Uterus (tissue), 4 donors: ENCODE measurements at places on chromosomes 11 and 22. TPM values are rescaled to one million over a fixed set of nuclear protein-coding genes. Genes with fewer than 3 reads are reported as not detected.

DNA sequence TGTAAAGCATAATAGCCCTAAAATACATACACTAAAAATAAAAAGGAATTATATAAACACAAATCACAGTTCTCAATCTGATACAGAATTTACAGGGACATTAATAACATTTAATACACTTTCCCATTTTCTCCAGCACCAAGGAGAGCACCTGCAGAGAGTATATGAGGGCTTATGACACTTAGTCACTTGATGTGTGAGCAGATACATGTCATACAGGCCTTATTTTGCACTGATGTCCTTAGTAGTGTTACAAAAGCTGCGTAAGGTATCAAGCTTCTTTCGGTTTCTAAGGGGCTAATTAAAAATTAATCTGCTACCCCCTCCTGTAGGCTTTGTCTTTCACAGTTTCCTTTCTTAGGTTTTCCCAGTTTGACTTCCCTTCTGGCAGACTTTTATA lies 61.3 kb downstream of the TRIM44 start:
- DNase-seq = no peak
- H3K27ac ChIP-seq = no peak overlapping the region
- no peaks in the 10 kb centered on the region for H3K27me3 ChIP-seq
- no peak overlapping the region for H3K4me3 ChIP-seq
- H3K36me3 ChIP-seq = no peaks in the 10 kb centered on the region
- no peaks in the 10 kb centered on the region for H3K4me1 ChIP-seq

GRCh38 chr11:36016709-36017108 lies 72.8 kb downstream of the LDLRAD3 start:
- no peaks in the 10 kb centered on the region for H3K36me3 ChIP-seq
- no peaks in the 10 kb centered on the region for H3K4me1 ChIP-seq
- no peak for DNase-seq
- H3K27me3 ChIP-seq = no peaks in the 10 kb centered on the region
- no peak overlapping the region for H3K4me3 ChIP-seq

GRCh38 chr11:87491381-87491780 lies 453.6 kb downstream of the TMEM135 start:
- no peaks in the 10 kb centered on the region for H3K27me3 ChIP-seq
- DNase-seq = no peak
- H3K27ac ChIP-seq = no peak overlapping the region
- no peaks in the 10 kb centered on the region for H3K4me1 ChIP-seq
- H3K4me3 ChIP-seq = no peak overlapping the region
- H3K36me3 ChIP-seq = no peaks in the 10 kb centered on the region

- H3K36me3 ChIP-seq = no peaks in the 10 kb centered on the region
- H3K27me3 ChIP-seq = no peaks in the 10 kb centered on the region
- DNase-seq = no peak
- H3K4me3 ChIP-seq = no peak overlapping the region
- no peak overlapping the region for H3K27ac ChIP-seq
- H3K4me1 ChIP-seq = no peaks in the 10 kb centered on the region
Measured at GRCh38 chr22:40844951-40845350, 11.5 kb downstream of the ST13 start.

- peak overlapping the region; percentile 91 for H3K27ac ChIP-seq
- no peaks in the 10 kb centered on the region for H3K36me3 ChIP-seq
- peak overlapping the region; percentile 94 for H3K4me3 ChIP-seq
- peaks cover 3% of the 10 kb centered on the region for H3K4me1 ChIP-seq
- no peak for DNase-seq
Measured at GRCh38 chr22:31490496-31490925, 869 bp upstream of the EIF4ENIF1 start.

GRCh38 chr22:46035742-46036557 lies 59.0 kb upstream of the WNT7B start:
- H3K4me1 ChIP-seq = no peaks in the 10 kb centered on the region
- peak overlapping the region; percentile 82 for H3K4me3 ChIP-seq
- peak overlapping the region; percentile 93 for H3K27ac ChIP-seq
- peak; percentile 100 for DNase-seq

GRCh38 chr11:102111011-102111786 lies 952 bp downstream of the YAP1 start:
- peak overlapping the region; percentile 99 for H3K27ac ChIP-seq
- peak; percentile 81 for DNase-seq
- peak overlapping the region; percentile 80 for H3K4me3 ChIP-seq

DNA sequence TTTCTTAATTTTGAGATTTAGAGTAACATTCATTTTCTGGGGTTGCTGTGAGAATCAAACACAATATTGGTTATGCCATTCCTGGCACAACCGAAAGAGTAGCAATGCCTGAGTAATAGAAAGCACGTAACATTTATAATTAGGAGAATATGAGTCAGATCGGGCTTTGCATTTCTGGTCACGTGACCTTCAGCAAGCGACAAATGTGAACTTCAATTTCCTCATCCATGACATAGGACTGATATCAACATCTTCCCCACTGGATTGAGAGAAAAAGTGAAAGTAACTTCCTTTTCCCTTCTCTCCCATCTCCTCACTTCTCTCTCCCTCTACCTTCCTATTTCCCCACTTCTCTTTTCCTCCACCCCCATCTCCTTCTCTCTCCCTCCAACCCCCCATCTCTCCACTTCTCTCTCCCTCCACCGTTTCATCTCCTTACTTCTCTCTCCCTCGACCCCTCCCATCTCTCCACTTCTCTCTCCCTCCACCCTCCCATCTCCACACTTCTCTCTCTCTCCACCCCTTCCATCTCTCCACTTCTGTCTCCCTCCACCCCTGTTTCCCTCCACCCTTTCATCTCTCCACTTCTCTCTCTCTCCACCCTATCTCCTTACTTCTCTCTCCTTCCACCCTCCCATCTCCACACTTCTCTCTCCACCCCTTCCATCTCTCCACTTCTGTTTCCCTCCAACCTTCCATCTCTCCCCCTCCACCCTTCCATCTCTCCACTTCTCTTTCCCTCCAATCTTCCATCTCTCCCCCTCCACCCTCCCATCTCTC lies 33.5 kb upstream of the CAT start:
- no peak for DNase-seq
- H3K4me3 ChIP-seq = no peak overlapping the region
- no peaks in the 10 kb centered on the region for H3K36me3 ChIP-seq
- H3K27me3 ChIP-seq = no peaks in the 10 kb centered on the region
- no peaks in the 10 kb centered on the region for H3K4me1 ChIP-seq

DNA sequence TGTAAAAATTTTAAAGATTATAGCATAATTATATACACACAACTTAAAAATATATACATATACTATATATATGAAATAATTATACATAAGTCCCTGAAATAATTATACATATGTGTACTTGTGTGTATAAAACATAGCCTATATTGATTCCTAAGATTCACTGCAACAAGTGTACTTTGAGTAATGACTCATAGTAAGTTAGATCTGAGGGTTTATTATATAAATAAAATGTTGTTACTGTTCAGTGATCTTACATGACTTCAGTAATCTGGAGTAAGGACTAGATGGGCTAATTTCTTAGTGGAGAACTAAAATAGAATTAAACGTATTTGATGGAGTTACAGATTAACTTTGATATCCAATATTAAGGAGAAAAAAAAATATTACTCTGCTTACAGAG lies 350.5 kb downstream of the CNTN5 start:
- no peaks in the 10 kb centered on the region for H3K4me1 ChIP-seq
- no peak overlapping the region for H3K27ac ChIP-seq
- no peak overlapping the region for H3K4me3 ChIP-seq
- no peaks in the 10 kb centered on the region for H3K27me3 ChIP-seq
- no peaks in the 10 kb centered on the region for H3K36me3 ChIP-seq

DNA sequence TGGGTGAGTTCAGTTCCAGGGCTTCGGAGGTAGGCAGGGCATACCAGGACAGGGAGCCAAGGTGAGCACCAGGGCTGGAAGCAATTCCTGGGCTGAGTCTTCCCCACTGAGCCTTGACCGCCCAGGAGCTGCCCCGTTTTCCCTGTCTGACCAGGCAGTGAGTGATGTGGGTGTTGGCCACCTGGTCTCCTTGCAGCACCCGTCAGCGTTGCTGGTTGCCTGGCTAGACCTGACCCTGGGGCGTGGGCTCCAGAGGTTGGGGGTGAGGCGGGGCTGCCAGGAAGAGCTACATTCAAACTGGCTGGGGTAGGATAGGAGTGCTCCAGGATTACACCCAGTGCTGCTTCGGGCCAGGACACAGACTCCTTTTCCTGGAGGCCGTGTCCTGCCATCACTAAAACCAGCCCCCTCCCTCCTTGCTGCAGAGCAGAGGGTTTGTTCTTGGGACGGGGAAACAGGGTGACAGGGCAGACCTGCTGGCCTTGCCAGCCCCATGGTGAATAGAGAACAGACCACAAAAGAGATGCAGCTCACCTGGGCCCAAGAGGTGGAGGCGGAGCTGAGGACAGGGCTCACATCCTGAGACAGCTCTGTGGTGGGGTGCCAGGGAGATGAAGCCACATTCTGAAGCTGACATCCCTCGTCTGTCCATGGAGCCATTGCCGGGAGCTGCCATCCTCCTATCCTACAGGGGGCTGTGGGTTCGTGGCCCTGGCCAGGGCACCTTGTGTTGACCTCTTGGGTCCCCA lies 14.2 kb downstream of the INCENP start:
- DNase-seq = no peak
- H3K27me3 ChIP-seq = no peaks in the 10 kb centered on the region
- no peaks in the 10 kb centered on the region for H3K36me3 ChIP-seq
- H3K4me1 ChIP-seq = no peaks in the 10 kb centered on the region
- H3K27ac ChIP-seq = no peak overlapping the region

DNA sequence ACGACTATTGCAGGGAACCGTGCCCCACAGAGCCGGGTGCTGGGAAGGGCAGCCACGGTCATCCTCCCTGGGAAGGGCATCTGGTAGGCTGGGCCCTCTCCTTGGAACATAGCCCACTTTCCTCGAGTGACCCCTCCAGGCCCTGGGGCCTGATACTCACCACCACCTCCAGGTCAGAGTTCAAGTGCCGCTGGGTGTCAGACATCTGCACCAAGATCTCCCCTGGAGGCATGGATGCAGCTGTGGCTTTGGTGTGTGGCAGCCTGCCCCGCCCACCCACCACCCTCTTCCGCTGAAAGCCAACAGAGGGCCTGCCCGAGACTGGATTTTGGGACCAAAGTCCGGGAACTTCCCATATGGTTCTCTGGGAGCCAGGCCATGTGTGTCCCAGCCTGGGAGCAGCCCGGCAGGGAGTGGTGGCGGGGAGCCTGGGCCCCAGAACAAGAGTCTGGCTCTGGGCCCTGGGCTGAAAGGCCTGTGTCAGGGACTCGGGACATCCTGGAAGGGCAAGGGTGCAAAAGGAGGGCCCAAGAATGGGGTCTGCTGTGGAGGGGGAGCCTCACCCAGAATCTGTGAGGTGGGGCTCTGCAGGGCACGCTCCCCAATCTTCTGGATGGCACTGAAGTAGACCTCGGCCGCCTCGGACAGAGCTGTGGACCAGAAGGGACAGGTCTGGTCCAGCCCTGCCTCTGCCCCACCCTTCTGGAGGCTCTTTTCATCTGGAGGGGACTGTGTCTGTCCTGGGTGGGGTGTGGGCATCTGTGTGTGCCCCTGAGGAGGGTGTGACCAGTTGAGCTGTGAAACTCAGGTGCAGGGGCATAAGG lies 2.6 kb downstream of the BAIAP2L2 start:
- H3K27me3 ChIP-seq = no peaks in the 10 kb centered on the region
- H3K36me3 ChIP-seq = no peaks in the 10 kb centered on the region
- H3K4me3 ChIP-seq = no peak overlapping the region
- no peaks in the 10 kb centered on the region for H3K4me1 ChIP-seq
- DNase-seq = no peak

- no peaks in the 10 kb centered on the region for H3K36me3 ChIP-seq
- no peaks in the 10 kb centered on the region for H3K4me1 ChIP-seq
- H3K4me3 ChIP-seq = no peak overlapping the region
- H3K27me3 ChIP-seq = no peaks in the 10 kb centered on the region
Measured at GRCh38 chr11:58490827-58491226, 17.1 kb downstream of the OR5B21 start.

- H3K36me3 ChIP-seq = no peaks in the 10 kb centered on the region
- no peaks in the 10 kb centered on the region for H3K4me1 ChIP-seq
- DNase-seq = no peak
- no peak overlapping the region for H3K27ac ChIP-seq
Measured at GRCh38 chr11:121321614-121322243, 29.2 kb downstream of the SC5D start.

DNA sequence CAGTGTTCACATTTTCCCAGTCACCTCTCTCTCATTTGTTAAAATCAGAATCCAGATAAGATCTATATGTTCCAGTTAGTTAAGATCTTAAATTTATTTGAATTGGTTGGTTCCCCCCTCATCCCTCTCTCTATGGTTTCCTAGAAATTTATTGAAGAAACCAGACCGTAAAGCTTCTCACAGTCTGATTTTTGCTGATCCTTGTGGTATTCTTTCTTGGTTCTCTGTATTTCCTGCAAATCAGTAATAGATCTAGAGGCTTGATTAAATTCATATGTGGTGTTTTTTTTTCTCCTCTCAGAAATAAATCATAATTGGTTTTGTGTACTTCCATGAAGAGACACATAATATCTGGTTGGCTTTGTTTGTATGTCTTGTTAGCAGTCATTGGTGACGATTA lies 147.5 kb downstream of the TMEM135 start:
- no peak overlapping the region for H3K4me3 ChIP-seq
- no peaks in the 10 kb centered on the region for H3K4me1 ChIP-seq
- no peak overlapping the region for H3K27ac ChIP-seq
- H3K27me3 ChIP-seq = no peaks in the 10 kb centered on the region

DNA sequence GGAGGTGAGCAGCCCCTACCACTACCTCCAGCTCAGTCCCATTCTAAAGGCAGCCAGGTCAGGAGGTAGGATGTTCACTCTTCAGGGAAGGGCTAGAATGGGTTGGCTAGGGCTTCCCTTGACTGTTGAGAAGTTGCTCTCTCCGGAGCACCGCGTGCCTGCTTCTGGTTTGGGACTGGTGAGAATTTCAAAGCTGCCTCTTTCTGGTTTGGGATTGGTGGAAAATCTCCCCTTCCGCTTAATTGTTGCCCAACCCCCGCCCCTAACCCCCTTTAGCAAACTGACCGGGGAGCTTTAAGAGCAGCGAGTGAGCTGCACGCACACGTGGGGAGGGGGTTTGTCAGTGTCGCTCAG lies 686 bp downstream of the USP2 start:
- peak overlapping the region; percentile 41 for H3K4me3 ChIP-seq
- peak overlapping the region; percentile 75 for H3K27ac ChIP-seq

- H3K4me1 ChIP-seq = no peaks in the 10 kb centered on the region
- no peak overlapping the region for H3K27ac ChIP-seq
- no peaks in the 10 kb centered on the region for H3K27me3 ChIP-seq
- H3K36me3 ChIP-seq = no peaks in the 10 kb centered on the region
- no peak for DNase-seq
Measured at GRCh38 chr11:14314127-14314526, 44.9 kb downstream of the RRAS2 start.

OR5T2 gene
- not detected for total RNA-seq

LRRC55 gene
- total RNA-seq = not detected

C22orf31 gene
- not detected for total RNA-seq

PTPRCAP gene
- 1.3 TPM for total RNA-seq
